ENCODE measurements at places on chromosomes 6 and 20. TPM values are rescaled to one million over a fixed set of nuclear protein-coding genes. Genes with fewer than 3 reads are reported as not detected.

- DNase-seq = no peak
Observed at GRCh38 chr6:16665992-16666391, 95.3 kb downstream of the ATXN1 start.

DNA sequence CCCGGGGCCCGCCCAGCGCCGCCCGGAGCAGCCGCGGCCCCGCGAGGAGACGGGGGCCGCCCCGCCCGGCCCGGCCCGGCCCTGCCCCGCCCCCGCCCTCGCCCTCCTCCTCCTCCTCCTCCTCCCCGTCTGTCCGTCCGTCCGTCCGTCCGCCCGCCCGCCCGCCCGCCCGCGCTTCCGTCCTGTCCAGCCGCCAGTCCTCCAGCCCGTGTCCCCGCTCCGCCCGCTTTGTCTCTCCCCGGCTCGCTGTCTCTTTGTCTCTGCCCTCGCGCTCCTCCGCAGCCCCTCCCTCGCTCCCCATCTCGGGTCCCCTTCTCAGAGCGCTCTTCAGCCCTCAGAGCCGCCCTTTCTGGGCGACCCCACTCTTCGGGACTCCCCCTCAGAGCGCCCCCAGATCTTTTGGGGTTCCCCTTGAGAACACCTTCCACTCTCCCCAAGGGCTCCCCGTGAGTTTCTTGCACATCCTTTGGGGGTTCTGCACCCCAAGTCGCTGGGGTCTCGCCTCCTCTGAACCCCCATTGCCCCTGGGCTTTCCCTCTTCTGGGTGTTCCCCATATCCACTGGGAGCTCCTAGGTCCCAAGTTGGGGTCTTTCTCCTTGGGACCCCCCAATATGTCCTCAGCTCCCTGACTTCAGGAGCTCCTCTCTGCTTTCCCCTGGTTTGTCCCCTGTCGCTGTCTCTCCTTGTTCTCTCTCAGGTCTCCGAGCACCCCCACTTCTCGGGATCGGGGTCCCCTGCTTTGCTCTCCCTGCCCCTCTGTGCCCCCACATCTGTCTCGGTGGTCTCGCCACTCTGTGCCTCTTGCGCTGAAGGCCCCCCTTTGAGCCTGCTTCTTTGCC is 79.5 kb upstream of the MYL9 start:
- peak; percentile 84 for DNase-seq

Gene LGSN
- not detected for total RNA-seq

Gene GJA10
- not detected for total RNA-seq

Gene EFCAB8
- 1.1 TPM for total RNA-seq

- no peak for DNase-seq
Observed at GRCh38 chr6:71490876-71491275, 202.3 kb downstream of the OGFRL1 start.

- no peak for DNase-seq
Observed at GRCh38 chr6:25181350-25181724, 97.8 kb upstream of the CARMIL1 start.

Gene ATF6B
- total RNA-seq = 88.4 TPM

GRCh38 chr6:25883536-25883935 is 9.5 kb upstream of the SLC17A3 start:
- DNase-seq = no peak

DNA sequence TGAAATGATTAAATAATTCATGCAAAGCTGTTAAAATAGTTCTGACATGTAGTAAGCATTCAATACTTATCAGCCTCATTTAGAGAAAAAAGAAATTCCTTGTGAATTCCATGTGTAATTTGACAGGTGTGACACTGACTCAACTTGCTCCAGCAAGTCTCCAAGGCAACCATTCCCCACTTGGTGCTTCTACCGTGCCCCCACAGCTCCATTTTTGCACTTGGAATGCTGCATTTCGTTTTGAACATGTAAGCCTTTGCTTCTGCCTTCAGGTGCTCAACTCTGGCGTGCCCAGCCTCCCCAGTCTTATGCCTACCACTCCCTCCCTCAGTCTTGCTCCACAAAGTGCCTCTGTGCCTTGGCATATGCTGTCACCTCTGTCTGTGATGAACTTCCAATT is 760.6 kb upstream of the CHD6 start:
- no peak for DNase-seq

GRCh38 chr6:36121787-36122494 is 8.4 kb upstream of the MAPK13 start:
- DNase-seq = no peak

DNA sequence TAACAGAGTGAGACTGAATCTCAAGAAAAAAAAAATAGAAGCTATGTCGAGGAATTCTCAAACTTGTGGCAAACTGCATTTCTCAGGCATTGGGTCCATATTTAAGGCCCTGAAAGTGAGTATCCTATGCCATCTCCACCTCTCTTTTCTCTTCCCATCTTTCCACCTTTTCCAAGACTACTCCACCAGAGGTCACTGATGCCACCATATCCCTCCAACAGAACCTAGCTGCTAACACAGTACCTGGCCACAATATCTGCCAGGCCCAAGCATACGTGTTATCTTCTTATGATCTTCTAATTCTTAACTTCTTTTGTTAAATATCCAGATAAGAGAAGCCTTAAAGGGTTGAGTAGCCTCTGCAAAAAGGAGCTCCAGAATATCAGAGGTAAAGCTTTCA is 8.2 kb upstream of the ADGRF4 start:
- no peak for DNase-seq

Gene GPLD1
- 4.9 TPM for total RNA-seq

GRCh38 chr6:48423640-48424365 is 312.8 kb upstream of the PTCHD4 start:
- DNase-seq = no peak

- peak; percentile 19 for DNase-seq
Observed at GRCh38 chr20:57066126-57066900, 200.1 kb downstream of the BMP7 start.

GRCh38 chr6:33727932-33728331 is 16.4 kb upstream of the UQCC2 start:
- no peak for DNase-seq

DNA sequence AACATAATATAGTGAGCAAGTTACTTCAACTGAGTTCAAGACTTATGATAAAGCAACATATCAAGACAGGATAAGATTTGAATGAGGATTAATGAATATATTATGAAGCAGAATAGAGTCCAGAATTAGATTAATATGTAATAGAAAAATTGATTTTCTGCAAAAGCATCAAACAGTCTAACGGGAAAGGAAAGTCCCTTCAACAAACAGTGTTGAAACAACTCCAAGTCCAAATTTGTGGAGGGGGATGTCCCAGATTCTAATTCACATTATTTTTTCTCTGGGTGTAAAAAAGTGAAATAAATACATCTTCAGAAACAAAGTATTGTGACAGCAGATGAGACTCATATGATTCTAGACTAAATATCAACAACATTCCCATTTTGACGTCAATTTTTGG is 289.7 kb downstream of the C6orf118 start:
- no peak for DNase-seq

Gene SPATS1
- not detected for total RNA-seq

Gene TNXB
- 423 TPM for total RNA-seq

- peak; percentile 84 for DNase-seq
Observed at GRCh38 chr20:44733341-44734069, 12.2 kb upstream of the KCNK15 start.

DNA sequence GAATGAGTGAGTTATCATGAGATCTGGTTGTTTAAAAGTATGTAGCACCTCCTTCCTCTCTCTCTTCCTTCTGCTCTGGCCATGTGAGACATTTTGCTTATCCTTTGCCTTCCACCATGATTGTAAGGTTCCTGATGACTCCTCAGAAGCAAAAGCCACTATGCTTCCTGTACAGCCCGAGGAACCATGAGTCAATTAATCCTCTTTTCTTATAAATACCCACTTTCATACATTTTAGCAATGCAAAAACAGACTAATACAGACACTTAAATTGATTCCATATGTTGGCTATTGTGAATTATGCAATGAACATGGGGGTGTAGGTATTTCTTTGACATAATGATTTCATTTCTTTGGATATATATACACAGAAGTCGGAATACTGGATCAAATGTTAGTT is 792.8 kb upstream of the EYS start:
- no peak for DNase-seq

DNA sequence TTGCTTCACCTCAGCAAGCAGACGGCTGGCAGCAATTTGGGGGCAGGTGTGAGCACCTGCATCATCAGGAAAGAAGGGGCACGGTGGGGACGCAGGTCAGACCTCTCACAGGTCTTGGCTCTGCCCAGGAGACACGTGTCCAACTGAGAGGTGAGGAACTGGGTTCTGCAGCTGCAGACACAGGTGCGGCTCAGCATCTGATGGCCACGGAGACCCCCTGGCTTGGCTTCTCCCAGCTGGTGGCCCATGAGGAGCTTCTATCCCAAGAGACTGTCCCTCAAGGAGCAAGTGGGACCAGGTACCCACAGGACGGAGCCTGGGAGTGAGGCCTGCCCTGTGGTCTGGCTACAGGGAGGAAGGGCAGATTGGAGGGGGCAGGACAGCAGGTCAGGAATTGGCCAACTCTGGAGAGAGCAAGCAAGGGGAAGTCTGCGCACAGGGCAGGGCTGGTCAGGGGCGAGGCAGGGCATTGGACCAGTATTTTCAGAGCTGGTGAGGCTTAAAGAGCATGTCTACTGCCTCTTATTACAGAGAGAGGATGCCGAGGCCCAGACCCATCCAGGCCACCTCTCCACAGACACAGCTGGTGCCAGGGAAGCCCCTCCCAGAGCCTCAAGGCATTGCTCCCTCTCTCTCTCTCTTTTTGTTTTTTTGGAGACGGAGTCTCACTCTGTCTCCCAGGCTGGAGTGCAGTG is 4.2 kb downstream of the STMN3 start:
- DNase-seq = no peak

DNA sequence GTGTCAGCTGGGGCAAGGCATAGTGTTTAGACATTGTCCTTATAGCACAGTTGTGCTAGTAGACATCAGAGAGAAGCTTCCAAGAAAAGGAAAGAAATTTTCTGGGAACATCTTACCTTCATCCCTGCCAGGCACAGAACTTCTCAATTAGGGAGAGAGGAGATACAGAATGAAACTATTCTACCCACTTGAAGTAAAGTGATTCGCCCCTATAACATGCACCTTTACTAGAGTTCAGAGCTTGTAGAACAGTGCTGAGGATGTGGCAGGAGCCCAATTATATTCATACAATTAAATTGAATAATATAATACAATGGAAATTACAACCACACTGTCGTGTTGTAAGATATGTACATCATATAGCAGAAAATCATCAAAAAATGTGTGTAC is 1063.9 kb upstream of the CITED2 start:
- no peak for DNase-seq

Gene SAPCD1
- total RNA-seq = 4.9 TPM

DNA sequence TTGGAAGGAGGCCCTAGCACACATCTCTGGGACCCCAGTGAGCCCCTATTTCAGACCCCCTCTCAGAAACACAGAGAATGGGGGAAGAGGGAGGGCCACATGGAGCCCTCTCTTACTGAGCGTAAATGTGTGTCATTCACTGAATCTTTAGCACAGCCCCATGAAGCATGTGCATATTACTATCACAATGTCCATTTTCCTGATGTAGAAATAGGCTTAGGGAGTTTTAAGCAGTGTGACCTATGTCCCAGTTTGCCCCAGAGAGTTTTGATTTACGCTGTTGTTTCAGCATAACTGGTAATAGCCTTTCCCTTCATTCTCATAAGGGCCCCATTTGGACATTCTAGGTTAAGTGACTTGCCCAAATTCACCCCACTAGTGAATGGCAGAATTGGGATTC is 25.0 kb upstream of the TCP11 start:
- DNase-seq = no peak

- no peak for DNase-seq
Observed at GRCh38 chr6:73636048-73636447, 17.7 kb downstream of the SLC17A5 start.

Gene PSMB9
- 41.1 TPM for total RNA-seq

Gene PACRG
- 4.3 TPM for total RNA-seq

Gene THBD
- 25.3 TPM for total RNA-seq

Gene MOXD1
- 14.2 TPM for total RNA-seq
